Caudate nucleus (tissue), 63 donors: ENCODE measurements at places on chromosomes 4 and X.

DNA sequence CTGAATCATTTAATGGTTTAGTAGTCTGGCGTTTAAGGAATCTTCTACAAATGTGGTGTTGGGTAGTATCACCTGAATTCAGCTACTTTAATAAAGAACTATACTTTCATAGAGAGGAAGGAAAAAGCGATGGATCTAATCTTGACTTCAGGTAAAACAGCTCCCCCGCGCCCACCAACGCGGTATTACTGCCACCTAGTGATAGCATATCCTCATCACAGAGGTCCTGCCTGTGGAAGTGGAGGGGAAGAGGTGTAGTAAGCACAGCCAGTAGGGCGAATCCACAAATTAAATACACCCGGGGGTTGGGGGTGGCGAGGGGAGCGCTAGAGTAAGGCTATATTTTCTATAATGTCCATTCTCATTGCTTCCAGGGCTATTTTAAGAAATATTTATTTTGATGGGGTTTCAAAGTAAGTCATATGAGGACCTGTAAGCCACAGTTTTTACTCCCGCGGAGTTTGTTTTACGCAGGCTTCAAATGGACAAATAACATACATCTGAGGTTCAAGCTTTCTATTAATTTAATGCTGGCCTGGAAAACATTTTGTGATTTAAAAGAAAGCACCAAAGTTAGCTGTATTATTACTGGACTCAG is 8.3 kb upstream of the DAPP1 start:
- DNase-seq = no peak

DNA sequence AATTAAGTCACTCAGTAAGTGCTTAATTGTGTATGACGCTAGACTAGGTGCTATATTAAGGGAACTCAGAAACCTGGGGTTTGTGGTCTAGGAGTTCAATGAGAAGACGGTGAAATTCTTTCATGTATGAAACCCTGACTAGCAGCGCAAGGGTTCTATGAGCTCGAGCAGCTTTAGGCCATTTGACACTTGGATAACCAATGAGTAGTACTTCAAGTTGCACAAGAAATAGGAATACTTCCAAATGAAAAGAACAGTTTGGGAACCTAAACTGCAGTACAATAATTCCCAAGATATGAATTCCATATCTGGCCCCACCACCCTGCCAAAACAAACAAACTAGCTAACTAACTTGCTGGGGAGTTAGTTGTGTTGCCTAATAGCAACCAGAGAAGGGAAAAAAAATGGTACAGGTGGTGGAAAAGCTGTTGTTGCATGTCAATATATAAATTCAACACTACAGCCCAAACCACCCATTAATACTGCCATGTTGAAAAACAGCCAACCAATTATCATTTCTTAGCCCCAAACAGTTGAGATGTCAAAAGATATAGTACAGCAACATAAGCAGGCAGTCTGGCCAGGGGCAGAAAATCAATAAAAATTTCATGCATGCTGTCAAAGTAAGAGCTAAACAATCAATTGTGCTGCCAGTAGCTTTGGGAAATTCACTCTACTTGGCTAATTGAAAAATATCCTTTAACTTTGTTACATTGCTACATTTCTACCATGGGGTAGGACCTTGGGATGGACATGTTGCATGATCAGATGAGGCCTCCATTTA is 54.6 kb upstream of the MCF2 start:
- DNase-seq = no peak

GRCh38 chr4:75741027-75741426 is 16.6 kb downstream of the USO1 start:
- DNase-seq = no peak

DNA sequence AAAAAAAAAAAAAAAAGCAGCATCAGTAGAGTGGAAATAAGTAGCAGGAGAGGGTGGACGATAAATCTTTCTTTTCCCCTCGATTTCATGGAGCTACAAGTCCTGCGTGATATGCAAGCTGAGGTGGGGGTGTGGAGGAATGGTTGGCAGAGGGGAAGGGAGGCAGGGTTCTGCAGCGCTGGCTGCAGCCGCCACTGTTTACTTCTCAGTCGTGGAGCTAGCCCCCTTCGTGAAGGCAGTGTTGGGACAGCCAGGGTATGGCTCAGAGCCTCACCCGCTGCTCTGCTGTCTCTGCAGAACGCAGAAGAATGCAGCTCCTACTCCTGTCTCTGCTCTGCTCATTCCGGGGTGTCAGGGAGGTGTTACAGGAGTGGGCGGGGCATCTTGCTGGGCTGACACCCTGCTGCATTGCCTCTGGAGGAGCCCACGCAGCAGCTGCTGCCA is 140.6 kb downstream of the GPM6A start:
- DNase-seq = peak; percentile 7

DNA sequence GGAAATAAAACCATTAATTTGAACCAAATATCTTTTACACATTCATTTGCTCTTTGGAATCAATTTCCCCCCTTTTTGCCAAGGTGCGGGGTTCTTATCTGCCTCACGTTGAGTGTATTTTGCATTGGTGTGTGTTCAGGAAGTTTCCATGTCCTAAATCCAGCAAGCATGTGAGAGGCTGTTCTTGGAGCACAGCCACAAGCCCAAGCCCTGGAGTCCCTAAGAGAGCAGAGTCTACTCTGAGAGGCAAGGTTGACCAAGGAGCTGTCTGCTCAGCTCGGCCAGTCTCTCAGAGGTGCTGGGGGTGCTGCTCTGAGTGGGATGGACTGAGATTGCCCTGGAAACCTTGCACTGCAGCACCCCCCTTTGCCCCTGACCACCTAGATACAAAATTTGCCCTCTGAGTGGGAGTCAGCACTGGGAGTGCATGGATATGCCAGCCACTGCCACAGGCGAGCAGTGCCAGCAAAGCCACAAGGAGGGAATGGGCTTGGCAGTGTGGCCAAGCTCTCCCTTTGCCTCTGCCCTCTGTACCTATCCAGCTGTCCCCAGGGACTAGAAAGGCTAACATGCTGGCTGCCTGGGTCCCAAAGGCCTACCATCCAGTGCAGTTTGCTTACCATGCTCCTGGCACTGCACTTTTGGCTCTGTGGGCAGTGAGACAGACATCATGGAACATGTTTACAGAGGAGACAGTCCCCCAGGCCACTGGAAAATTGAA is 20.5 kb upstream of the FAM193A start:
- DNase-seq = no peak
